Fibroblast of the aortic adventitia (primary cell): ENCODE measurements at places on chromosomes 12 and 14. TPM values are rescaled to one million over a fixed set of nuclear protein-coding genes. Genes with fewer than 3 reads are reported as not detected.

KRT73 gene
- not detected in 2 replicates for total RNA-seq

NKX2-1 gene
- not detected in 2 replicates for total RNA-seq

TMPRSS12 gene
- not detected in 2 replicates for total RNA-seq

KRT75 gene
- not detected in 2 replicates for total RNA-seq

TAS2R50 gene
- total RNA-seq, result 3.1 and 6.5 TPM in 2 replicates

GPRC5A gene
- total RNA-seq, result 5.4 and 15.5 TPM in 2 replicates

PDE6H gene
- not detected in 2 replicates for total RNA-seq

FZD10 gene
- total RNA-seq, result not detected in 2 replicates

RHOJ gene
- 7.4 and 13.5 TPM in 2 replicates for total RNA-seq

DNA sequence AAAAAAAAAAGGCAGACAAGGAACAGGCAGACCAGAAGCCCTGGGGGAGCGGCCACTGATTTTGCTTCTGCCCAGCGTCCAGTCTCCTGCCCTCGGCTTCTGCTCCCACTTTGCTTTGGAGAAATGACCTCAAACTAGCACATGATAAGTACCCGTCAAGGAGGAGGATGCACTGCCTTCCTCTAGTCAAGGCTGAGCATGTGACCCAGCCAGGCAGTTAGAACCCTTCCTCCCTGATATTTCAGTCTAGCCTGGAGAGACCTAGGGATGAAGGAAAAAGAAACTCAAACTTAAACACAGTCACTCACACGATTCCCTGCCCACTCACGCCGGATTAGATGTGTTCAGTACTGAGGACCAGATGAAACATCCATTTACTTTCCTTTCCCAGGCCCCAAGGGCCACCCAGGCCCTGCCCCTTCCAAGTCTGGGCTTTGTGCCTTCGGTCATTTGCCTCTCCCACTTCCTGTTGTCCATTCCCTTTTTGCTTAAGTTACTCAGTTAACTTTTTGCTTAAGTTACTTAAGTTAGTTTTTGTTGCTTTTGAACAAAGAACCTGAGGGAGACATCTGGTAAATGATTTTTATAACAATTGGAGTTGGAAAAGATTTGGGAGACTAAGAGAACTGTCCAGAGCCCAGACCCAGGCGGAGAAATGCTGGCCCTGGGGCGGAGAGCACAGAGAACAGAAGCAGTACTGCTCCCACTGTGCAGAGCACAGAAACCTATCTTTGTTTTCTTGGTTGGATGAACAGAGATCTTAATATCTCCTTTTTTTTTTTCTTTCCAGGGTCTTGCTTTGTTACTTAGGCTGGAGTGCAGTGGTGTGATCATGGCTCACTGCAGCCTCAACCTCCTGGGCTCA lies 23.0 kb upstream of the TTC7B start:
- peak; percentile 80 for DNase-seq

DNA sequence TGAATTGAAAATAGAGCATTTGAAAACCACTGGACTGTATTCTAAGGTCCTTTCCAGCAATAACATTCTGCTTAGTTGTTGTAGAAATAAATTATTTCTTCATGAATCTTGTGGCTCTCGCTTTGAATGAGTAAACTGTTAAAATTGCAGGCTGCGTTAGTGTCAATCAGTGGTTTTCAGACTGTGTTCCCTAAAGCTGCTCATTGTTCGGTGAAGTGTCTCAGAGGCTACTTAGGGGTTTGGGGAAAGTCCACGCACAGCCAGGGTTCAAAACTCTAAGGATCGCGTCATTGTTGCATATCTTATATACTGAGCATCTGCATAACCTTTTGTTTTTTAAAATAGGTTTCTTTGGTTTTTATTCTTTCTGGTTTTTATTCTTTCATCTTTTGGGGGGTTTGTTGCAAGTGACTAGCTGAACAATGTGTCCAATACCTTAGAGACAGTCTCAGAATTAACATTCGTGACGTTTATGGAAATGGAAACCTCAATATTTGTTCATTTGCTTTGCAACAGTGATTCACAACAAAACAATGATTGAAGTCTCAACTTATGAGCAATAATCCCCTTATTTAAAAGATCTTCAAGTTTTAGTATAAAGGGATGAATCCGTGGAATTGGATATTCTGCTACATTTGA lies 108.1 kb downstream of the TTLL5 start:
- DNase-seq, result no peak

DNA sequence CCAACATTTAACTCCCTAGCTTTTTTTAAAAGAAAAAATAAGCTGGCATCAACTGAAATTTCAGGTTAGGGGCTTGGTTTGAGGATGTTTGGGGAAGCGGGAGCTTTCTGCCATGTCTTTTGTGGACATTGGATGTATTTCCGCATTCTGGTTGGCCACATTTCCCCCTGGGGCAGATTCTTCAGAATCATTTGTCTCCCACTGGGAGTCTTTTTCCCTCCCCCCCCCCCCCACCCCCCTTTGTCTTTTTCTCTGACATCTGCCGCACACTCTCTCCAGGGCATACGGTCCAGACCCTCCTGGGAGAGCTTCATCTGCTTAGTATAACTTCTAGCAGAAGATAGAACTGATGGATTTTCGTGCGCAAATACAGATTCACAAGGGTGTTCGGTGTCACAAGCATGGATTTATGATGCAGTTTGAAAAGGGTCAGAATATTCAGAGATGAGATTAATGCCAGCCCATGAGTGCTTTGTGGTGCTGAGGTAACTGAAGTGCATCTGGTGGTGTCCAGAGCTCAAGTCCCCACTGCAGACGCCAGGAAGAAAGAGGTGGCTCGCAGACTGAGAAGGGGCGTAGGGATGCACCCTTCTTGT lies 40.2 kb downstream of the ETV6 start:
- DNase-seq, result no peak

GRCh38 chr12:113239811-113240331 lies 18.6 kb downstream of the TPCN1 start:
- DNase-seq, result no peak

- peak; percentile 97 for DNase-seq
These were observed 90.2 kb downstream of the NTN4 start for GRCh38 chr12:95700316-95700785.

- DNase-seq, result no peak
These were observed 93.1 kb downstream of the SRGAP1 start for GRCh38 chr12:63937378-63938316.

GRCh38 chr12:108319277-108320234 lies 19.6 kb downstream of the CMKLR1 start:
- no peak for DNase-seq

DNA sequence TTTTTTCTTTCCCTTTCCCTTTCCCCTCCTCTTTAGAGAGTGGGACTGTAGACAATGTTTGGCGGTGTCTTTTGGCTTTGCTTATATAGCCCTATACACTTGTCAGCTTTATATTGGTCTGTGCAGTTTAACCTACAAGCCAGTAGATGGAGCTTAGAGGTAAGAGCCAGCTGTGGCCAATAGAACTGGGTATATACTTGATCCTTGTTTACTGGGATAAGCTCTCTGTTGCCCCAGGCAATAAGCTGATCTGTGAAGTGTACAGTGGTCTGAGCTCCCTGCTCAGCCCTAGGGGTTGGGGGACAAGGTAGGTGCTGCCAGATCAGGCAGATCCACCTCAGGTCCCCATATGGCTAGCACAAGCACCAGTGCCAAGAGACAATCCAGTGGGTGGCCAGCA lies 434.1 kb downstream of the NOVA1 start:
- DNase-seq, result peak; percentile 66

GRCh38 chr12:30836656-30837445 lies 82.1 kb upstream of the CAPRIN2 start:
- DNase-seq, result no peak

- DNase-seq, result no peak
These were observed 250.1 kb downstream of the MDGA2 start for GRCh38 chr14:47425302-47425701.

DNA sequence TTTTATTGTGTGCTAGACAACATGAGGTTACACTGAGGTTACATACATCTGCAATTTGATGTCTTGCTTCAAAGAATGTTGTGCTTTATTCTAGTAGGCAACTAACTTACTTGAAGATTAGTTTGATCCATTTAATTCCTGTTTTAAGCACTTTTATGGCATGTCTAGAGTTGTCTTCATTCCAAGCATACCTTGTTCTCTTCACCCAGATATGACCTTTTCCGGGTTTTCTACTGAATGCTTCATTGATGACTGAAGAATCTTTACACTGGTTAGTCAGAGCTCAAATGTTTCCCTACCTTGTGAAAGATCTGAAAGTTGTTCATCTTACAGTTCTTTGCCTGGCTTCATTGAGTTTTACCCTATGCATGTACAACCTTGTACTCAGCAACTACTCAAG lies 274.0 kb upstream of the KITLG start:
- peak; percentile 67 for DNase-seq

- peak; percentile 39 for DNase-seq
These were observed 143.3 kb upstream of the BCL2L14 start for GRCh38 chr12:11927286-11927935.

DNA sequence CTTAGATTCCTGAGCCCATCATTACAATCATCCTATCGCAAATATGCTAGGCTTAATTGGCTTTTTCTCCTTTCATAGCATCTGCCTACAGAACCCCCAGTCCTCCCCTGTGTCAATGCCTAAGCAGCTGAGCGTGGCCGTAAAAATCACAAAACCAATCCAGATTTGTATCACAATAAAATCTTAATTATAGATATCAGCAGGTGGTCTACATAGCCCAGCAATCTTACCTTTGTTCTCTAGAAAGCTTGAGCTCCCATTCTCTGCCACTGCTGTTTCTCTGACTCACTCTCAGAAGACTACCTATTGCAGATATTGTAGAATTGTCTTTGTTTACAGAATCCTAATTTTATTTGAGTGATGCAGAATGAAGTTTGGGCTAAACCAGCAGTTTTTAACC lies 37.9 kb upstream of the PPM1A start:
- DNase-seq, result no peak

DNA sequence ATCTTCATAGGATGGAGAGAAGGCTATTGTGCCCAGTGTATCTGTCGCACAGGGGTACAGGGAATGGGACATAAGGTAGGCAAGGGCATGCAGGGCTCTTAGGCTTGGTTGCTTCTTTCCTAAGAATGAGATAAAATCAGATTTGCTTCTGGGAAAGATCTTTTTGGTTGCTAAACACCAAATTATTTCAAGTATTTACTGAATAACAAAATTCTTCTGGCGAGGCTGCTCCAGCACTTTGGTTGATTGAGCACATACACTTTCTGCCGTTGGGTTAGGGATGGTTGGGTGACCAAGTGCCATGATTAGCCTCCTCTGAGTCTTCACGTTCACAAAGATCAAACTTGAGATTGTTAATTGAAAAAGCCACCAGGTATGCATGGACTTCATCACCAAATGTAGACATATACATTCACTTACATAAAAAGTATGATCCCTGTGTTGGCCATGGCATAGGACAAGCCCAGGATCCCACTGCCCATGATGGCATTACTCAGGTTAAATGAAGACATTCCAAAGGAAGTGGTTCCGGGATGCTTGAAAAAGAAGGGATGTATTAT lies 38.2 kb downstream of the SLC38A4 start:
- peak; percentile 5 for DNase-seq

GRCh38 chr12:124764870-124765580 lies 98.6 kb downstream of the SCARB1 start:
- peak; percentile 98 for DNase-seq

DNA sequence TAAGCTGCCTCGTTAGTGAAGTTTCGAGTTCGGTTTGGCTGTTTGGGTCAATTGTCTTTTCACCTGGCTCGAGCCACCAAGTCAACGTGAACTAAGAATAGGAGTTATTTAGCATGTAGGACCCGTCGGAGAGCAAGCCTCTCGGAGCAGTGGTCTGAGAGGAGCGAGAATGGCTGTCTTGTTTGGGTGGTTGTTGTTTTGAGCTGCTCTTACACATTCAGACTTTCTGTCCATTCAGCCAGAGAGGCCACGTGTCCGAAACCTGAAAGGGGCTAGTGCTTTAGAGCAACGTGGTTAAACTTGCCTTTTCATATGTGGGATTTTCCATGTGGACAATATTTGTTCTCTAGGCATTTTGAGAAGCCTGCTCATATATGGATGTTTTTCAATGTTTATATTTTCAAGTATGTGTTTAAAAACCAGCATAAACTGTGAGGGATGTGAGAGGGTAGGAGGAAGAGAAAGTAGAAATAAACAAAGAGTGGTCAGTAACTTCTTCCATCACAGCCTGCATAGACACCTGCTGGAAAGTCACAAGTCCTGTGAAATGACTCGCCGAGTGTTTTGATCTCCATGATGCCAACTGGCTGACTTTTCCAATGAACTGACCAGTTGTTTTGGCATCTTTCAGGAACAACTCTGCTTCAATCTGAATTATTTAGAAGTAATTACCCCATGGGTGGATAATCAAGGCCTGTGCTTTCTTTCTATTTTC lies 221.0 kb downstream of the ASCL1 start:
- no peak for DNase-seq

- DNase-seq, result no peak
These were observed 10.4 kb downstream of the B4GALNT3 start for GRCh38 chr12:470133-470532.

DNA sequence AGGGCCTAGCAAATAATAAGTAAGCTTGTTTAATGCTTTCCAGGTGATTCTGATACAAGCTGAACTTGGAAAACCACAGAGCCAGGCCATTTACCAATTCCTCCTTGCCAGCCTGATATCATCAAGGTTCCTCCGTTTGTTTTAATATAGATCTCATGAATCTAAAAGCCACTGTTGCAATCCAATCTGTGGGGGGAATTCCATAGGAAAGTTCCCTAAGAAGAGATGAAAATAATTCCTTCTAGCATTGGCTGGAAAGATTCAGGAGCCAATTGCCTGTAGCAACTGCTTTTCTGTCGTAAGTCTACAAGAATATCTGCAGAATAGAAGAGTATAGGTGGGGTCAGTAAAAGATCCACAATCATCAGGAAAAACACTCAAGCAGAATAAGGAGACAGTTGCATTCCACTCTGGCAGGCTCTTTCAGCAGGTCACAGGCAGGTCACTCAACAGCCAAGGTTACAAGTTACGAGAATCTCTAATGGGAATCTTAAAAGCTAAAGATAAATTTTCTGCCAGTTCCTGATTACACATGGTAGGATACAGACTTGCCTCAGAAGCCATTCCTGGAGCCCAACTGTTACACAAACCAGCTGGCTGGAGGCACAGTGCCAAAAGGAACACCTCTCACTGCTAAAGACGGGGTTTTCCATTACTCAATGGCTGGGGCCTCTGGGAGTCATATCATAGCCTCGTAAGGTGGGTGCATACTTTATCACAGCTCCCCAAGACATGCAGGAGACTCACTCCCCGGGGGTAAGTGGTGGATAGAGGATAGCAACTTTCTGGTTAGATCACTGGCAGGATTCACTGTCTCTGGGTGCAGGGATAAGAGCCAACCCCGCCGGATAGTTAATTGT lies 43.6 kb downstream of the FGD6 start:
- peak; percentile 93 for DNase-seq

DNA sequence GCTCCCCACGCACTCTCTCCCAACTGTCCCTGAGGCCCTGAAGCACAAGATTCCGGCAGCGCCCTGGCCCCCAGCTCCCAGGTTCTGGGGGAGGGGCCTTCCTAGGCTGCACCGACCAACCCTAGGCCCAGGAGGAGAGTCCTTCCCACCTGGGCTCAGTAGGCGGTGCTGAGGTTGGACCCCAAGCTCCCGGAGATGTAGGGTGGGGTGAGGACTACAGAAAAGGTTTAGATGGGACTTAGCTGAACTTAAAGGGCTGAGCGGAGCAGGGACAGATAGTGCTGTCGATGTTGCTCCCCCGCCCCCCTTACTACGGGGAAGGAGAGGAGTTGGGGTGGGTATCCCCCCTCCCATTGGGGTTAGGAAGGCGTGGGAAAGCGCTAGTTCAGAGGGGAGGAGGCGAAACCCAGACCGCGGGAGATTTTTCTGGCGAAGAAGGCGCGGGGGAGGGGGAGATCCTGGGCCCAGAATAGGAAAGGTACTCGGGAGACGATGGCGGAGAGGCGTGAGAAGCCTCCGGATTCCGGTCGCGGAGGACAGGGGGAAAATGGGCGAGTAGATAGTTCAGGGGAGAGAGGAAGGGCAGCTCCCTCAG lies 4.2 kb upstream of the BAZ2A start:
- DNase-seq, result no peak

GRCh38 chr14:94377866-94378470 lies 10.4 kb downstream of the SERPINA1 start:
- no peak for DNase-seq
